ENCODE measurements at places on chromosomes 5 and 9. TPM values are rescaled to one million over a fixed set of nuclear protein-coding genes. Genes with fewer than 3 reads are reported as not detected.
A peak's percentile ranks its signal among the peaks of the same experiment; 100 is the strongest.

GRCh38 chr5:60827201-60827600 is 16.9 kb downstream of the ELOVL7 start:
- no peak overlapping the region for H3K4me3 ChIP-seq
- H3K27me3 ChIP-seq, result no peaks in the 10 kb centered on the region
- H3K27ac ChIP-seq, result no peak overlapping the region
- peaks cover 5% of the 10 kb centered on the region for H3K4me1 ChIP-seq
- H3K36me3 ChIP-seq, result no peaks in the 10 kb centered on the region

DNA sequence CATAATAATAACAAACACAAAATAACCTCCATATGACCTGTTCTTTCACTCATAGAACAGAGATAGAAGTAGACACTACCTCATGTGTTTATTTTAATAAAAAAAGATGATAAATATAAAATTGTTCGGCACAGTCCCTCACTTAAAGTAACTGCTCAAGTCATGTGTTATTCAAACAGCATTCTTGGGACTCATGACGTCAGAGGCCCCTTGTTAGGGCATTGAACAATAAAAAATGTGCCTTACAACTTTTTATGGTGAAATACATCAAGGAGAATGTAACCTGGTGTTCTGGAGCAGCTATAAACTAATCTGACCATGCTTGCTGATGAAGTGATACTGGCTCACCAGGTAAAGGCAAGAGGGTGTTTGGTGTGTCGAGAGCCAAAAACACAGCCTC is 12.2 kb upstream of the NDFIP1 start:
- H3K27ac ChIP-seq, result peak overlapping the region; percentile 99
- H3K4me3 ChIP-seq, result peak overlapping the region; percentile 85
- H3K27me3 ChIP-seq, result no peaks in the 10 kb centered on the region
- H3K36me3 ChIP-seq, result peaks cover 11% of the 10 kb centered on the region

DNA sequence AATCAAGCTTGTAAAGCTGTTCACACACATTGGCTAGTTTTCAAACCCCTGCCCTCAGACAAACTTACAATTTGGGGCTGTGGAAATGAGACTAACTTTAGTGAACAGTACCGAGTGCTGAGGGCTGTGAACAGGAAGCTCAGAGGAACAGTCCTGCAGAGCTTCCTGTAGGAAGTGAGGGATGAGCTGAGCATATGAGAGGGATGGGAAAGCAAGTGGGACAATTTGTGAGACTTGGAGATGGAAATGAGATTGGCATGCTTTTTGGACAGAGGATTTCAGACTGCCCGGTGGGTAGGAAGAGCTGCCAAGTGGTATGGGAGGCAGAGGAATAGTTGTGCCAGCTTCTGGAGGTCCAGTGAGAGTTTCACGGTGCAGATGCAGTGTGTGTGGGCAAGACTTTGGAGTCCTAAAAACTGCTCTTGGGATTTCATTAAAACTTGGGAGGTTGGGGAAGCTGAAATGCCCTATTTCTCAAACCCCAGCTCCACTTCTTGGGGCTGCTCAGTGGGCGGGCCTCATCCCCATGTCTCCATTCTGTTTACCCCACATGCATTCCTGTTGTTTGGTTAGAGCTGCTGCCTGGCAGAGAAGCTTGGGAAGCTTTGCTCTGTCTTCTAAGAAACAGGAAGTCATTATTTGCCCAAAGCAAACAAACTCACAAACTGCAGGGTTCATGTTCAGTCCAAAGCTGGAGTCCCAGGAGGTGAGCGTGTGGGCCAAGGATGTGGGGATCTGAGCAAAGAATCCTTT is 267.5 kb downstream of the ZSWIM6 start:
- ATAC-seq, result no peak
- no peaks in the 10 kb centered on the region for H3K36me3 ChIP-seq
- no peak overlapping the region for H3K4me3 ChIP-seq
- no peak overlapping the region for H3K27ac ChIP-seq
- H3K27me3 ChIP-seq, result peaks cover 24% of the 10 kb centered on the region
- no peaks in the 10 kb centered on the region for H3K4me1 ChIP-seq

Gene C5orf34
- 7.7 TPM for total RNA-seq

Gene IFNB1
- total RNA-seq, result not detected
